Neuronal stem cell (in vitro differentiated cells): ENCODE measurements at places on chromosomes 5 and 9.

GRCh38 chr5:178583279-178583678, 6.9 kb downstream of the COL23A1 start:
- no peak for DNase-seq

DNA sequence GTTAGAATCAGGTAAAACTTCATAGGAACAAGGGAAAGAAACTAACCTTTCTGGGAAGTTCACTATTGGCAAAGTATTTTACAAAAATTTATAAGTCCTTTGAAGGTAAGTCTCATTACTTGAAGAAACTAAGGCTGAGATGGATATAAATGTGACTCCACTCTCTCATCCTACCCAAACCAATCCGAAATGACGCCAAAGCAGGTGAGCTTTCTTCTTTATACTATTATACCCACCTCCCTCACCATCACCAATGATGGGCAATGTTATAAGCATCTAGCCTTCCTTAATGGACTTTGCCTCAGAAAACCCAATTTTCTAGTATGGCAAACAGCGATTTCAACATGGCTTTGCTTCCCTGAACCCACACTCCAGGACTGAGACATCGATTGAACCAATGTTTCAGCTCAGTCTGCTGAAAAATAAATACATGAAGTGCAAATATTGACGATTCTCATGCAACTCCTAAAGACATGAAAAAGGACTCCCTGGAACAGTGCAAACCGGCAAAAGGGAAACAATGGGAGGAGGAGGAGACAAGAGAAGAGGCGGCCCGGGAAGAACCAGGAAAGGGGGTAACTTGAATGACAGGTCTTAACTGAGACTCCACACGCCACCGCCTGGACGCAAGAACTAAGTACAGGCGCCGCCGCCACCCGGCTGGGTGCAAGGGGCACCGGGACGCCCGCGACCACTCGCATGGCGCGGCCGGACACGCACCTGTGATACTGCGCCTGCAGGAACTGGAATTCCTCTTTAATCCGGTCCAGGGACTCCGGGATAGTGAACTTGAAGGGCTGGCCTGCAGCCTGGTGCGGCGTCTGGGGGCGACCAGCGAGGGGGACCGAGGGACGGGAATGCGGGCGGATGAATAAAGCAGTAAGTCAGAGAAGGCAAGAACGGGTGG, 2.5 kb downstream of the TLE1 start:
- peak; percentile 82 for DNase-seq

DNA sequence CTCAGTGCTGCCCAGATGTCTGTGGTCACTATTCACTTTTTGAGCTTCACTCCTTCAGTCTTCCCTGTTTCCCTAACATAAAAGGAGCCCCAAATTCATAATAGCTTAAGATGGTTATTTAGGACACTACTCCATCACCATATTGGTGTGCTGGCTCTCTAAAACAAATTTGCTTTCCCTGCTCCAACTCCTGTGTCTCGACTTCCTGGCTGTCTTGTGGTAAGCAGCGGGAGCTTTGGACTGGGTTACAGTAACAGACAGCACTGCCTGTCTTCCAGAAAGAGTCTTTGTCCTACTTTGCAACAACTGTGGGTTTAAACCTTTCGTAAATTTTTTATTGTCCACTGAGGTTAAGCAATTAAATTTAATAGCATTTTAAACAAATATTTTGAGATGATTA, 389.4 kb downstream of the CDH9 start:
- no peak for DNase-seq

DNA sequence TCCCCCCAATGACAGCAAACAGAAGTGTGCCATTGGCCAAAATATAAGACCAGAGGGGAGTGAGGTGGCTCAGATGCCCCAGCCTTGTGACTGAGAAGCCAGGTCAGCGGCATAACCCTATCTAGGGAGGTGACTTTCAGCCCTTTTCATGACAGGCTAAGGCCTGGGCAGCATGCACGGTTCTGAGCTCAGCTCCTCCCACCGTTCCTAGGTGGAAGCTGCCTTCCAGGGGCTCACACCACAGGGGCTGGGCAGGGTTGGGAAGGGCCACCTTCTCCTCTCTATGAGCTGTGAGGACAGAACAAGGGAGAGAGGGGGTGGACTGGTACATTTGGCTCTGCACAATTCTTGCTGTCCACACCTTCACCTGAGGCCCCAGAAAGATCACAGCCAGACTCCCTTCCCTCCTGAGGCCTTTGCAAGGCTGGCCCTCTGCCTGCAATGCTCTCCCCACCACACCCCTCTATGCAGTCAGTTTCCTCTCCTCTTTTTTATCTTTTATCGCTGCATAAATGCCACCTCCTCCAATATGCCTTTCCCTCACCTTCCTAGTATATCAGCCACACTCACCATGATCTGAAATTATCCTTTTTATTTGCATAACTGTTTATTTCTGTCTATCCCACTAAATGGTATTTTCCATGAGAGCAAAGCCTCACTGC, 5.1 kb upstream of the EGR1 start:
- DNase-seq, result no peak

GRCh38 chr5:6482735-6483134, 34.1 kb downstream of the UBE2QL1 start:
- DNase-seq, result no peak

- DNase-seq, result no peak
These were observed 60.1 kb downstream of the MAT2B start for GRCh38 chr5:163565492-163565891.
